Myometrial cell (primary cell): ENCODE measurements at places on chromosomes 7 and 10. TPM values are rescaled to one million over a fixed set of nuclear protein-coding genes. Genes with fewer than 3 reads are reported as not detected.

PLAC9 gene
- not detected in 2 replicates for total RNA-seq

RBM17 gene
- 15.3 and 27.1 TPM in 2 replicates for total RNA-seq

H2BK1 gene
- total RNA-seq, result not detected in 2 replicates

CLDN4 gene
- 6.1 and 6.7 TPM in 2 replicates for total RNA-seq

C7orf57 gene
- total RNA-seq, result 0.18 TPM in 1 of 2 replicates, not detected in the other

ADAM12 gene
- 16.7 and 22.2 TPM in 2 replicates for total RNA-seq

AGR3 gene
- total RNA-seq, result not detected in 2 replicates

AKR1C8 gene
- total RNA-seq, result not detected in 2 replicates

FAM25A gene
- not detected in 2 replicates for total RNA-seq

SPAG6 gene
- not detected in 2 replicates for total RNA-seq

ARID5B gene
- 53.3 and 67.7 TPM in 2 replicates for total RNA-seq

GPNMB gene
- total RNA-seq, result 19.6 and 23.2 TPM in 2 replicates

PRSS2 gene
- not detected in 2 replicates for total RNA-seq

WDFY4 gene
- not detected in 2 replicates for total RNA-seq

OR2A7 gene
- 0.89 TPM in 1 of 2 replicates, not detected in the other for total RNA-seq

WNT8B gene
- total RNA-seq, result not detected in 2 replicates

SPDYE9 gene
- not detected in 2 replicates for total RNA-seq

GRID2IP gene
- total RNA-seq, result not detected in 2 replicates

EDRF1 gene
- total RNA-seq, result 15.2 and 19.6 TPM in 2 replicates

GOLGA7B gene
- not detected in 2 replicates for total RNA-seq

UNCX gene
- not detected in 2 replicates for total RNA-seq

ATE1 gene
- total RNA-seq, result 14.1 and 19.7 TPM in 2 replicates

ANKRD30A gene
- total RNA-seq, result not detected in 2 replicates

BBIP1 gene
- 21.3 and 36.5 TPM in 2 replicates for total RNA-seq

TWIST1 gene
- total RNA-seq, result 19.1 and 27.1 TPM in 2 replicates

CASTOR2 gene
- total RNA-seq, result 18.3 and 18.7 TPM in 2 replicates

SEC23IP gene
- total RNA-seq, result 22.9 and 29.1 TPM in 2 replicates

PI4K2A gene
- 32.0 and 33.5 TPM in 2 replicates for total RNA-seq

FAM237B gene
- not detected in 2 replicates for total RNA-seq

CALHM1 gene
- total RNA-seq, result not detected in 2 replicates

ELMO1 gene
- total RNA-seq, result not detected in 2 replicates

CYP3A4 gene
- not detected in 2 replicates for total RNA-seq

C10orf143 gene
- under 0.01 TPM in 1 of 2 replicates, not detected in the other for total RNA-seq

OR2A12 gene
- not detected in 2 replicates for total RNA-seq

UPK3BL2 gene
- not detected in 2 replicates for total RNA-seq

GPRIN2 gene
- not detected in 2 replicates for total RNA-seq

SEMA3E gene
- 0.35 TPM in 1 of 2 replicates, not detected in the other for total RNA-seq

TMEM176A gene
- total RNA-seq, result 0.53 and 1.2 TPM in 2 replicates

UFSP1 gene
- total RNA-seq, result 11.2 and 14.7 TPM in 2 replicates

CREB5 gene
- 1.4 and 2.3 TPM in 2 replicates for total RNA-seq

LSM8 gene
- 22.5 and 27.3 TPM in 2 replicates for total RNA-seq
